ENCODE measurements at places on chromosomes 2 and 18.
A peak's percentile ranks its signal among the peaks of the same experiment; 100 is the strongest.

DNA sequence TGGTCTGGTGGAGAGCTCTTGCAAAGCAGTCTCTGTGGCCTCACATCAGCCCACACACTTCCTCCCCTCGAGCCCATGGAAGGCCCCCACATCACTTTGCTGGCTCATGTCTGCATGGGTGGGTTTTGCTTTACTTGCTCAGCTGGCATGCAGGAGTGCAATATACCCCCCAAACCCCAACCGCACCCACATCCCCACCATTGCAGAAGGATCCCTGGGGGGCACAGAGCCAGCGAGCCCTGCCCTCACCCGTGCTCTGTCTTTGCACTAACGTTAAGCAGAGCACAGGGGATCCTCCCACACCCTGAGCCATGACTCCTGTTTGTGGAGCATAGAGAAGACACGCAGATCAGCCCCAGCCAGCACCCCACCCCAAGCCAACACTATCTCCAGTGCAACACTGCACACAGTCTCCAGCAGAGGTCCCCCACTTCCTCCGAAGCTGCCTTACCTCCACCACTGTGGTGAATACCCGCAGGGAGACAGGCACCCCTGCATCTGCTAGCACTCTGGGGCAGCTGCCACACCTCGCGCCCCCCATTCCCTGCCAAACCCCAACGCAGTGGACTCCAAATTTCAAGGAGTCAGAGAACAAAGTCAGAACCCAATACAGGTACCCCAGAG lies 177.8 kb upstream of the RGPD4 start:
- no peak for DNase-seq

DNA sequence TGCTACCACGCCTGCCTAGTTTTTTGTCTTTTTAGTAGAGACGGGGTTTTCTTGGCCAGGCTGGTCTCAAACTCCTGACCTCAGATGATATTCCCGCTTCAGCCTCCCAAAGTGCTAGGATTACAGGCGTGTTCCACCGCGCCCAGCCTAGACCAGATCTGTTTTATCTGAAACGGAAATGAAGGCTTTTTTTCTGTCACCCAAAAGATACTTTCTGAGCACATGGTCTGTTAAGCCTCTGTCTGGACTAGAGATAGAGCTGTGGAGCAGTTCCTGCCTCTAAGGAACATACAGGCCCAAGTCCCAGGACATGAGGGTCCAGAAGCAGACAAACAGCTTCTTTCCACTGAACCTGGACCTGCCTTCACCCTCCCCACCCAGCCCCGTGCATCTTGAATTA lies 43.6 kb upstream of the PTMA start:
- DNase-seq = no peak

GRCh38 chr2:59171019-59171418 lies 929.9 kb upstream of the FANCL start:
- no peak for DNase-seq

- DNase-seq = no peak
Measured at GRCh38 chr2:196274387-196274809, 103.0 kb upstream of the STK17B start.

DNA sequence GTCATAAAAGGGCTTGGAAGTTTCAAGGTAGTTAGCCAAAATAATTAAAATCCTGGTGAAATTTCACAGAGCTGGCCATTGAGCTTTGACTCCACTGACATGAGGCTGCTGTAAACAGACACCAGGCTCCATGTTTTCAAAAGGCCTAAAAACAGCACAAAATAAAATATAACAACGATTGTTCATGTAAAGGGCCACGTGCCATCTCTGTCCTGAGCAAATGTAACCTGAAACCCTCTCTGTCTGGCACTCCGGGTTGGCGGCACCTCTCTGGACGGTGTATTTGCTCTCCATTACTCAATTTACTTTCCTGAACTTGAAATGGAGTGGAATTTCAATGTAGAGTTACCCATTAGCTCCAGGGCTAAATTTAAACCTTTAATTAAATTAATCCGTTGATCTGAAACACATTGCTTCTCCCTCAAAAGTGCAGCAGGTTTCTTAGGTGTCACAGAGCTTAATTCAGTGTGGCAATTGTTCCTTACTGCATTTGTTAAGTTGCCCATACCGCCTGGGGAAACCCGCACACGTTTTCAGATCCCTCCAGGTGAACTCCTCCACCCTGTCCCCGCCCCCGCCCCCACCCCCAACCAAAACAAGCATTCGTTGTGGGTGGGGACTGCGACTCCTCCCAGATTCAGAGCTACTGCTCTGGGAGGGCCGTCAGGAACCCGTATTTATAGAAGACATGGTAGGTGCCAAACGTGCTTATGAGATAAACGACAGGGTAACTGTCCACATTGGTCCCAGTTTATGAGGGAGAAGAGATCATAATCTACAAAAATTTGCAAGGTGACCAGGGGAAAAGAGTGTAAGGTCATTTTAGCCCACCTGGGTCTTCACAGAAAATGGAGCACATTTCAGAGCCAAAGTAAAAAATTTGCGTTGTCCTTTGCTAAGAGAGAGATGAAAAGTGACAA lies 1.2 kb upstream of the CABLES1 start:
- DNase-seq = peak; percentile 41

DNA sequence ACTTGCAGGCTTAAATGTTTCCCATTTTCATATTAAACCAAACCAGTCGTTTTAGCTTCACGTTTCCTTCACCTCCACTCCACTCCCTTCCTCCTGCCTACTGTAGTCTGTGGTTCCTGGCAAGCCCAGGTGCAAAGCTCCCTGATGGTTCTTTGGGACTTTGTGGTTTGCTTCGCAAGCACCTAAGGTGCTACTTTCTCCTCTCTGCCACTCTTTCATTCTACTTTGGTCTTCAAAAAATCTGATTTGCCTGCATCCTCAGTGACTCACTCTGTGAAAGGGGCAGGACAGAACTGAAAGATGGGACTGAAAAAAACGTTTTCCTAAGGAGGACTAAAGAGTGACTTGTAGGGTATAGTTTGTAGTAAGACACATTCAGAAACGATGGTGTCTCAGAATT lies 228.4 kb downstream of the CYRIA start:
- no peak for DNase-seq

- DNase-seq = no peak
Measured at GRCh38 chr2:209208211-209208610, 215.6 kb upstream of the MAP2 start.

DNA sequence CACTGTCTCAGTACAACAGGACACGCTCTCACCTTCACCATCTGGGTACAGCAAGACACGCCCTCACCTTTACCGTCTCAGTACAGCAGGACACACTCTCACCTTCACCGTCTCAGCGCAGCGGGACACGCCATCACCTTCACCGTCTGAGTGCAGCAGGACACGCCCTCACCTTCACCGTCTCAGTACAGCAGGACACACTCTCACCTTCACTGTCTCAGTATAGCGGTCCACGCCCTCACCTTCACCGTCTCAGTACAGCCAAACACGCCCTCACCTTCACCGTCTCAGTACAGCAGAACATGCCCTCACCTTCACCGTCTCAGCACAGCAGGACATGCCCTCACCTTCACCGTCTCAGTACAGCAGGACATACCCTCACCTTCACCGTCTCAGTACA lies 109.9 kb upstream of the CTDP1 start:
- DNase-seq = no peak

GRCh38 chr18:48959921-48960920 lies 9.5 kb upstream of the SMAD7 start:
- no peak for DNase-seq

GRCh38 chr18:63109022-63109421 lies 210.5 kb downstream of the BCL2 start:
- DNase-seq = no peak

DNA sequence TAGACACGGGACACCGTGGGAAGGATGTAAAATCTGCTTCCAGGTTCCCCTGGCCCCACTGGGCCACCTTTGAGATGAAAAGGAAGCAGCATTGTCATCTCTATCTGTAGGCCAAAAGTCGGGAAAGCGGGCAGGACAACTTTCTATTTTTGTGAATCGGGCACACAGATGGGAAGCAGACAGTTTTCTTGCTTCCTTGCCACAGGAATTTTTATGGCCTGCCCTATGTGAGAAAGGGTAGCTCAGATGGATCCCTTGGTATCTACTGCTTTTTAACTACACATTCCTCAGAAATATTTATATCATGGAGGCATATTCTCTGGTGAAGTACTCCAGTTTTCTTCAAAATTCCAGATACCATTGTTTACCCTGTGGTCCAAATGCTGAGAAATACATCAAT lies 735.5 kb downstream of the CBLN2 start:
- DNase-seq = no peak

- DNase-seq = no peak
Measured at GRCh38 chr2:204065566-204065965, 129.0 kb downstream of the ICOS start.

DNA sequence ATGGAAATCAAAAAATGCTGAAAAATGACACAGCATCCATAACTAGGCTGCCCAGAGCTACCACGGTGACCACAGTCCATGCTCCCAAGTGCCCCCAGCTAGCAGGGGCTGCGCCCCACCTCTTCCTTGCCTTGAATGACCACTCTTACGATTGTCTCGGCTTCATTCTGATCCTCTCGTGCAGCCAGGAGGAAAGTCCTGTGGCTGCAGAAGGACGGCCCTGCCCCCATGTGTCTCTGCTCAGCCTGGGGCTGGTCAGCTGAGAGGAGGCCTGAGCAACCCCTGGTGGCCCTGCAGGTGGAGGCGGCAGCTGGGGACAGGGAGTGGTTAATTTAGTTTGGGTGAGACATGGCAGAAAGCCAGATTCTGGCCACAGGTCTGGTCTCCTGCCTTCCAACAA lies 54.3 kb downstream of the KCNF1 start:
- no peak for DNase-seq

DNA sequence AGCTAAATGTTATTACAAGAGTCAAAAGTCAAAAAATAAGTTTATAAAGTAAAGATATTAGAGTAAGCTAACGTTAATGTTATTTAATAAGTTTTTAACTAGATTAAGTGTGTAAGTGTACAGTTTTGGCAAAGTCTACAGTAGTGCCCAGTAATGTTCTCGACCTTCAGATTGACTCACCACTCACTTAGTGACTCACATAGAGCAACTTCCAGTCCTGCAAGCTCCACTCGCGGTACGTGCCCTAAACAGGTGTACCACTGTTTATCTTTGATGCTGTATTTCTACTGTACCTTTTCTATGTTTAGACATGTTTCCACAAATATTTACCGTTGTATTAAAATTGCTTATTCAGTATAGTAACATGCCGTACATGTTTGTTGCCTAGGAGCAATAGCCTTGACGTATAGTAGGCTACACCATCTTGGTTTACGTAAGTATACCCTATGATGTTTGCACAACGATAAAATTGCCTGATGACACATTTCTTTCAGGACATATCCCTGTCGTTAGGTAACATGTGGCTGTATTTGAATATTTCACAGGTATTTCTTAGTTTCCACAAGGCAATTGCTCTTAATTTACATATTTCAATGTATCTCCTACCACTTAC lies 1641.9 kb upstream of the PIK3C3 start:
- no peak for DNase-seq

GRCh38 chr2:173048897-173049661 lies 26.6 kb upstream of the MAP3K20 start:
- peak; percentile 18 for DNase-seq

DNA sequence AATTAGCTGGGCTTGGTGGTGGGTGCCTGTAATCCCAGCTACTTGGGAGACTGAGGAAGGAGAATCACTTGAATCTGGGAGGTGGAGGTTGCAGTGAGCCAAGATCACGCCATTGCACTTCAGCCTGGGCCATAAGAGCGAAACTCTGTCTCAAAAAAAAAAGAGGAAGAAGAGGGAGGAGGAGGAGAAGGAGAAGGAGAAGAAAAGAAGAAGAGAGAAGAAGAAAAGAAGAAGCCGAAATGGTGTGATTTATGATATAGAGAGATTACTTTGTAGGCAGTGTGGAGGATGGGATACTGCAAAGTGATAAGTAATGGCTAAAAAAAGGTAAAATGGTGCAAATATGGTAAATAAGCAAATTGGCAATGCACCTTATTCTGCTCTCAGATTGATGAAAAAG lies 25.1 kb downstream of the THNSL2 start:
- no peak for DNase-seq

- DNase-seq = no peak
Measured at GRCh38 chr18:4454537-4455112, 482 bp downstream of the DLGAP1 start.

DNA sequence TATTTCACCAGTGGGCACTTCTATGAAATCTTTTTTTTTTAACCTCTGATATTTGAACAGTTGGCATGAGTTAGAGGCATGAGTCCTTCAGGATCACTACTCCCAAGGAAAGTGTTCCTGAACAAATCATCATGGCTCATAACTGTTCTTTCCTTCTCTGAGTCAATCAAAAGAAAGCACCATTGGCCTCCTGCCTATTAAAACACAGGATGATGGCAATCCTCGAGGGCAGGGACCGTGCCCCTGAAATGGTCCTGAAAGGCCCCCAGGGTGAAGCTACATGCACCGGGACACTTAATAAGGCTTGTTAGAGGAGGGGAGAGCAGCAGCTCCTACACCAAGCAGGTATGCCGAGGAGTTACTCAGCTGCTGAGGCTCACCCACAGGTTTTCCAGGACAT lies 43.5 kb downstream of the SLC14A2 start:
- DNase-seq = no peak

DNA sequence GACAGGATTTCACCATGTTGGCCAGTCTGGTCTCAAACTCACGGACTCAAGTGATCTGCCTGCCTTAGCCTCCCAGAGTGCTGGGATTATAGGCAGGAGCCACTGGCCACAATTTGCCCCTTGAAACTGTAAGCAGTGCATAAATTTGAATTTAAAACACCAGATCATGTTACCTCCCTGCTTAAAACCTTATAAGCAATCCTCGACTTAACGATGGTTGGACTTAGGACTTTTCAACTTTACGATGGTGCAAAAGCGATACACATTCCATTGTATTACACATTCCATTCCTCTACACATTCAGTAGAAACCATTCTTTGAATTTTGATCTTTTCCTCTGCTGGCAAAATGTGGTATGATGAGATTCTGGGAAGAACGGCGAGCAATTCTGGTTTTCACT lies 23.2 kb upstream of the EFR3B start:
- DNase-seq = no peak

DNA sequence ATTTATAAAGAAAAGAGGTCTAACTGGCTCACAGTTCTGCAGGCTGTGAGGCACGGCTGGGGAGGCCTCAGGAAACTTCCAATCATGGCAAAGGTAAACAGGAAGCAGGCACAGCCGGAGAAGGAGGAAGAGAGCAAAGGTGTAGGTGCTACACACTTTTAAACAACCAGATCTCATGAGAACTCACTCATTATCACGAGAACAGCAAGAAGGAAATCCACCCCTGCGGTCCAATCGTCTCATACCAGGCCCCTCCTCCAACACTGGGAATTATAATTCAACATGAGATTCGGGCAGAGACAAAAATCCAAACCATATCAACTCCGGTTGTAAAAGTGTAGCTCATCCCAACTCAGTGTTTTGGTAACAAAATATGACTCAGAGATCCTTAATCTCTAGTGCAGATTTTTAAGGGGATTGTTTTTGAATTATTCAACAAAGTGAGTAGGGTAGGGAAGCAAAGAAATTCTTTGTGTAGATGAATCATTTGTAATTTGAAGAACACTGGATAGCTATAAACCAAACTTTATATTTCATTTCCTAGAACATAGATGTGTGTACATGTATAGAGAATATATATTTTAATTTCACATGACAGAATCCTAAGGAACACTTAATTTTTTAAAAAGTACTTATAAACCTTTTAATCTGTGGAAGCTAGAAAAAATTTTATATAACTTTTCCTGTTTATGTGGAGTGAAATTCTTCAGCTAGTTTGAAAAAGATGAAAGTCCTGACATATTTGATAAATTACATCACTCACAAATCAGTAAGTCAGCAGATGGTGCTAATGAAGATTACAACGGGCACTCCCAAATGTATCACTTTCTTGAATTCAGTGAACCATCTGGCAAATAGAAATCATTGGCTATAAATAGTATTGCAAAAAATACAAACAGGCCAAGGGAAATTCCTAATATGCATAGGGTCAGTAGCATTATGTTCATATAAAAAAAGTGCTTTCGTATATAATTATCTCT lies 130.1 kb downstream of the OLA1 start:
- no peak for DNase-seq
